ENCODE measurements at places on chromosomes 6 and 20.

DNA sequence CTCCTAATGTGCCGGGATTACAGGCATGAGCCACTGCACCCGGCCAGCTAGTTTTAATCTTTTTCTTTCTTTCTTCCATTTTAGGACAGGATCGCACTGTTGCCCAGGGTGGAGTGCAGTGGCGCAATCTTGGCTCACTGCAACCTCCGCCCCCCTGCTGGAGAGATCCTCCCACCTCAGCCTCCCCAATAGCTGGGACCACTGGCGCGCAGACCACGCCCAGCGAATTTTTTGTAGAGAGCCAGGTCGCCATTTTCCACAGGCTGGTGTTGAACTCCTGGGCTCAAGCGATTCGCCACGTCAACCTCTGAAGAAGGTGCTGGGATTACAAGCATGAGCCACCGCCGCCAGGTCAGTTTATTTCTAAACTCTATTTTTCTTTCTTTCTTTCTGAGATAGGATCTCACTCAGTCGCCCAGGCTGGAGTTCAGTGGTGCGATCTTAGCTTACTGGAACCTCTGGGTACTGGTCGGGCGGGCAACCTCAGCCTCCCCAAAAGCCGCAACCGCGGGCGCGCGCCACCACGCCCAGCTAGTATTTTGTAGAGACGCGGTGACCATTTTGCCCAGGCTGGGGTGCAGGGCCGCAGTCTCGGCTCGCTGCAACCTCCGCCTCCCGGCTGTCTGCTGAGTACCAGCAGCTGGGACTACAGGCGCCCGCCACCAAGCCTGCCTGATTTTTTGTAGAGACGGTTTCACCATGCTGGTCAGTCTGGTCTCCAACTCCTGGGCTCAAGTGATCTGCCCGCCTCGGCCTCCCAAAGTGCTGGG is 20.0 kb upstream of the LIN28B start:
- DNase-seq: no peak

DNA sequence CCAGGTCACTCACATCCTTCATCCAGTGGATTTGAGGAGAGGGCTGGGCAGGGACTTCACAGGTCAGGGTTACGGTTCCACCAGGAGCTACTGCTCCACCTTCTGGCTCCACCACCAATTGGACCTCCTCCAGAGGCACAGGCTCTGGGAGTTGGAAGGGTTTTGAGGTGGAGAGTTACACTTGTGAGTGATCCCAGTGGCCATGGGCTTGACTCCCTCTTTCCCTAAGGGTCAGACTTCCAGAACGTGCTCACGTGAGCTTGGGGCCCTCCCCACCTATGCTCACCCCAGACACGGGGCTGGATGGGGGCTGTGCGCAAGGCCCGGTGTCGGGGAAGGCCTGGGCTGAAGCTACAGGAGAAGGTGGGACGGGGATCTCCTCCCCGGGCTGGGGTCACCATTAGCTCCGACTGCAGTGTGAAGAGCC is 1.5 kb downstream of the AGER start:
- peak; percentile 52 for DNase-seq

DNA sequence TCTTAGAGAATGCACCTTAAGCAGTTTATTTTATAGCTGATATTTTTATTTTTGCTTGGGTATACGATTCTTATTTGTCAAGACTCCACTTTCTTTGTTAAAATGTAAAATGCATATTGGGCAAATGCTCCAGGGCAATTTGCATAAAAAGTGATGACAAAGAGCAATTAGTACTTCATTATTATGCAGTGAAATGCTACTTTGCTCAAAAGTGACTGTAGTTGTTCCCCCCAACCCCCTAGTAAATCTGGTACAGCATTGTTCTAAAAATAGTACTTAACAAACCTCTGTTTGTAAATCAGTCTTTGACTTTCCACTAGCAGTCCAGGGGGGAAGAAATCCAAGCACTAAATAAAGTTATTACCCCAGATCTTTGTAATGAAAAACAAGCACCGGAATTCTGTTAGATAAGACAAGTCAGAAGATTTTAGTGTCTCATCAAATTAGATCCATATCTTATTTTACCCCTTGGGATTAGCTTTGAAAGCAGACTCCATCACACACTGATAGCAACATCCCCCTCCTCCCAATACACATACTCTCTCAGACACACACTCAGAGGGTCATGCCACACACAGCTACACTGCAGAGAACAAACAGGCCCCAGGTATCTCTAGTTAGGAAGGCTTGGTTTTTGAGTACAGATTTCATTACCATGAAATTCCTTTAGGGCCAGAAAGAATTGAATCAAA is 32.9 kb upstream of the BACH2 start:
- DNase-seq: no peak

GRCh38 chr20:11780765-11781369 is 136.8 kb upstream of the BTBD3 start:
- no peak for DNase-seq

DNA sequence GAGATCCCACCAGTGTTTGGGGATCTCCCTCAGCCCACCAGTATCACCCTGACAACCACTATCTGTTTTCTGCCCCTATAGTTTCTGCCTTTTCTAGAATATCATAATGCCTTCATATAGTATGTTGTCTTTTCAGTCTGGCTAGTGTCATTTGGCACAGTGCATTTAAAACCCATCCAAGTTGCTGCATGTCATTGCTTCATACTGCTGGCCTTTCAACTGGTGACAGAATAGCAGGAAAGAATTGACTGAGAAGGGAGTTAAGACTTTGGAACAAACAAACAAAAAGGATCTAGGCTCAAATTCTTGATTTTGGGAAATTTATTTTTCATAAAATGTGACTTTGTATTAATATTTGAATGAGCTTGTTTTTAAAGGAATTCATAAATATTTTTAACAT is 4.5 kb downstream of the LMBRD1 start:
- no peak for DNase-seq

GRCh38 chr6:135939208-135939591 is 87.7 kb downstream of the PDE7B start:
- no peak for DNase-seq

- no peak for DNase-seq
Observed at GRCh38 chr6:45447005-45447404, 69.3 kb upstream of the SUPT3H start.

GRCh38 chr6:20954315-20954714 is 420.1 kb downstream of the CDKAL1 start:
- DNase-seq: no peak

GRCh38 chr20:51162015-51162414 is 139.1 kb upstream of the KCNG1 start:
- DNase-seq: no peak

GRCh38 chr6:167146977-167147376 is 10.8 kb downstream of the GPR31 start:
- no peak for DNase-seq

DNA sequence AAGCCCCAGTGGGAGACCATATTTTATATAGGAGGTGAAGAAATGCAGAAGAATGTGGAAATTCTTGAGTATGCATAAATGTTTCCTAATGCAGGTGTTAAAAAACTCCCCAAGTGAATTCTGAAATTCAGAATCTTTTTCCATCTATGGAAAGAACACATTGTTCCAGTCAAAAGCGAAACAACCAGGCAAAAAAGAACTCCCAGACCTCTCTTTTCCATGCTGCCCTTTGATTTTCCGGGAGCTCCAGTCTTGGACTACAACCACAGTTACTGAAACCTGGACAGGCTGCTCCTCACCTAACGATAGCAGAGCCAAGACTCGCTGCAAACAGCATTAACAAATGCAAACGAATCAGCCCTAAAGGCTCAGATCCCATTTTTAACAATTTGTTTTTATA is 108.7 kb upstream of the CNKSR3 start:
- DNase-seq: no peak

- DNase-seq: no peak
Observed at GRCh38 chr6:17881085-17881858, 106.2 kb downstream of the KIF13A start.

DNA sequence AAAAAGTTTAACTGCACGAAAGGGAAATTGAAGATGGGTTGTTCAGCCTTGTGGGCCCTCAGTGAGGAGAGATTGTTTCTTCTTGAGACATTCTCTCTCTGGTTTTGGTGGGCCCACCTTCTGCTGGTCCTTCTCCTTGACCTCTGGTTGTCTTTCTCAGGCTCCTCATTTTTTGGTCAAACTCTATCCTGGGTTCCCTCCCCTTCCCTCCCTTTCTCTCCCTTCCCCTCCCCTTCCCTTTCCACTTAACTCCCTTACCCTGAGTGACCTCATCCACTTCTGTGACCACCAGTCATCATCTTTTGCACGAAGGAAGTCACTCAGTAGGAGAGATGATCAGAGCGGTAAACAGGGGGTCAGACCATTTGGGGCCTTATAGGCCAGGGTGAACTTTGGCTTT is 71.5 kb upstream of the RALY start:
- no peak for DNase-seq

DNA sequence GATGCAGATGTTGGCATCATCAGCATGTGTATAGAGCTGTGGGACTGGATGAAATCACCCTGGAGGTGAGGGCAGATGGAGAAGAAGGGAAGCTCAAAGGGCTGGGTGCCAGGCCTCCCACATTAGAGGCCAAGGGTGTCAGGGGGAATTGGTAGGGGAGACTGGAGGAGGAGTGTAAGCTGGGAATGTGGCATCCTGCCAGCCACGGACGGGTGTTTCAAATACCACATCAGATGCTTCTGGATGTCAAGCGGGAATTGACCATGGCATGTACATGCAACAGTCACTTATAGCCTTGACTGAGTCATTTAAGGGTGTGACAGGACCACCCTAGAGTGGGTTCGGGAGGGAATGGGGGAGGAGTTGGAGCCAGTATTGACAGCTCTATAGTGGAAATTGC is 9.6 kb downstream of the ERGIC3 start:
- DNase-seq: no peak

- no peak for DNase-seq
Observed at GRCh38 chr6:111823831-111824607, 49.2 kb downstream of the FYN start.

- peak; percentile 62 for DNase-seq
Observed at GRCh38 chr20:17431621-17432364, 99.4 kb downstream of the BFSP1 start.

GRCh38 chr6:6918216-6918983 is 189.4 kb upstream of the RREB1 start:
- no peak for DNase-seq

DNA sequence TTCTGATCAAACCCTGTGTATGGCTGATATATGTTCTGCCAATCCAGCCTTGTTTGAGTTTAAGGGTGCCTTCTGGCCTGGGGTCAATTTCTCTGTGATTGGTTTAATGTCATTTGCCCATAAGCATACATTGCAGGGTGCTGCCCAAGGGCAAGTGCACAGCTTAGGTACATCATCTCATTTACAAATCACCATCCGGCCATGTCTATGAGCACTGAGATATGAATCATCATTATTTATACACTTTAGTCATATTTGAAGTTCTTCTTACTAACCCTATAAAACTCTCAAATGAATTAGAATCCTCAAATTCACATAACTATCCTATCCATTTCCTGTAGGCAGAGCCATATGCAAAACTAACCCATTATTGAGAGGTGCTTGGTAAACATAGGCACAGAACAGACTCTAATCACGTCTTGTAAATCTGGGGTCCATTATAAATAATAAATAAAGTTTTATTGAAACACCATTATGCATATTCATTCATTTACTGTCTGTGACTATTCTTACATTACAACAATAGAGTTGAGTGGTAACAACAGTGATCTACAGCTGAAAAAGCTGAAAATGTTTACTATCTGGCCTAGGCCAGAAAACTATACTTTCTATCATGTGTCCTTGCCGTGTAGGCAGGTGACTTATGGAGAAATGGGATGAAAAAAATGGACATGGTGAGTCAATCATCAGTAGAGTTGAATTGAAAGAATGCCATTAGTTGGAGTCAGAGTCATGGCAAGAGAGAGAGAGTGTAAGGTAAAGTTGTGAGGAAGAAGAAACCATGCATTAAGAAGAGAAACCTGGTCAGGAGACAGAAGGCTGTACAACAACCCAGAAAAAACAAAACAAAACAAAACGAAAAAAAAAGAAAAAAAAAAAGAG is 25.0 kb downstream of the KCNQ5 start:
- no peak for DNase-seq

- DNase-seq: no peak
Observed at GRCh38 chr6:151592449-151593159, 98.8 kb downstream of the CCDC170 start.

GRCh38 chr6:126040826-126041225 is 54.5 kb downstream of the TRMT11 start:
- DNase-seq: no peak

DNA sequence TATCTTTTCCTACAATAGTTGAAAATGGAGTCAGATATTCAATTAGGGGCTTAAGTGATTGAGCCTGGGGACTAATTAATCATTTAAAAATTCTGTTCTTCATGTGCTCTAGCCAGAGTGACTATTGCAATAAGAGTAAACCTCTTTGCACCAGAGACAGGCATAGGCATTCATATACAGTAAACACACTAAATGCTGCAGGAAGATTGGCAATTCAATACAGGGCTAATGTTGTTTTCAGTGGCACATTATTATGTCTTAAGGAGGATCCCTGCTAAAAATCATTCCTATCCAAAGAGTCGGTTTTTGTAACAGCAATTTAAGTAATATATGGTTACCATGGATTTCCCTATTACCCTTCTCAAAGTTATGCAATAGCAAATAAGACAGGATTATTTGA is 1.2 kb downstream of the PDE7B start:
- DNase-seq: no peak

DNA sequence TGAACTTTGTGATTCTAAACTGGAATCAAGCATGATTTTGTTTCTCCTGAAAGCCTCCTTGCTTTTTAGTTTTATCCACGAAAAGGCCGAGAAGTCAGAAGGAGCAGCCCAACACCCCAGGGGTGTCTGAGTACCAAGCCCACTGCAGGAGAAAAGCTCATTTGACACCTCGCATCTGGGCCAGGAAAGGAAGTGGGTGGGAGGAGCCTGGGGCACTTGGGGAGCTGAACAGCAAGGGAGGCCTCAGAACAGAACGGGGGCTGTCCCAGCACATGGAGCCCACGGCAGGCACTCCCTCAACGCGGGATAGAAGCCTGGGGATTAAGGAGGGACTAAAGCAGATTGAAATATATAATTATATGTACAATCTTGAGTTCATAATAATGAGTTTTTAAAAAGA is 6.6 kb downstream of the KIF25 start:
- DNase-seq: no peak

DNA sequence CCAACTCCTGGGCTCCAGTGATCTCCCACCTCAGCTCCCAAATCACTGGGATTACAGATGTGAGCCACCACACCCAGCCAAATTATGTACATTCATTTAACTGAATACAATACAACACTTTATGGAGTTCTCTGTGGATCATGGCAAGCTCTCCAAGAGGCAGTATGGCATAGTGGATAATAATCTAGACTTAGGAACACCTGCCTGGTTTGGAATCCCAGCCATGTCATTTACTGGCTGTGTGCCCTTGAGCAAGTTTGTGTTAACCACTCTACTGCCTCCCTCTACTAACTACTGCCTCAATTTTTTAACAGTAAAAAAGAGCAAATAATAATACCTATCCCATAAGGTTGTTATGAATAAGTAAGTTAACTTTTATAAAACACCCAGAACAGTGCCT is 1.9 kb upstream of the ETV7 start:
- DNase-seq: no peak

All from hematopoietic multipotent progenitor cell treated with erythropoietin and hydrocortisone succinate and interleukin-3 and kit ligand, for 17 days (in vitro differentiated cells).